ENCODE measurements at places on chromosomes 13 and 19.
A peak's percentile ranks its signal among the peaks of the same experiment; 100 is the strongest.

GRCh38 chr19:19256072-19256969 is 16.8 kb downstream of the TM6SF2 start:
- DNase-seq, result no peak

- DNase-seq, result peak; percentile 4
Measured at GRCh38 chr13:75876142-75877050, 240.3 kb downstream of the LMO7 start.

DNA sequence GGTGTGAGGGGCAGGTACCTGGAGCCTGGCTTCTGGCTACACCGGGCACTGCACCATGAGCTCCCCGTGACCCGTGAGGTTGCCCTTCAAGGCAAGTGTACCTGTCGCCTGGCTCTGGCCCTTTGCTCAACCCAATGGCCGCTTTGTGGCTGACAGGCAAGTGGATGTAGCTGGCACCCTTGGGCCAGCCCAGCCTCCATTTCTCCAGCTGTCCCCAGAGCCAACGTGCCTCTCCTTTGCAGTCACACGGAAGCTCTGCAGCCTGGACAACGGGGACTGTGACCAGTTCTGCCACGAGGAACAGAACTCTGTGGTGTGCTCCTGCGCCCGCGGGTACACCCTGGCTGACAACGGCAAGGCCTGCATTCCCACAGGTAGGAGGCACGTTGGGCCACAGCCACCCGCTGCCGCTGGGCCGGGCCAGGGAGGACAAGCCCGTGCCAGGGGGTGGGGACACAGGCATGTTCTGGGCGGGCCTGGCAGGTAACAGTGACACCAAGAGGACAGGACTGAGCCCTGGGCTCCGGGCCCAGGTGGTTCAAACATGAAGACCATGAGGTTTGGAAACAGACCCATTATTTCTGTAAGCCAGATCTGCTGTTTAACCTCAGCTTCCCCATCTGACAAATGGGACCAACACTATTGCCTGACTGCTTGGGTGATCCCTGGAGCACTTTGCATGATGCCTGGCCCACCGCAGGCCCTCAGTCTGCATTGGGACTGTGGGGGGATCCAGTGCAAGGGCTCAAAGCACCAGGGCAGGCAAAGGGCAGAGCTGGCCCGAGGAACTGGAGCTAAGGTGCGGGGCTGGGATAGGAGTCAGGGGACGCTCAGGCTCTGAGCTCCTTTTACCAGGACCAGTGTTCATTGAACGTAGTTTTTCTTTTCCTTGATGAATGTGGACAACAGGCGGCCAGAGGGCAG is 17.5 kb upstream of the PROZ start:
- DNase-seq, result no peak

DNA sequence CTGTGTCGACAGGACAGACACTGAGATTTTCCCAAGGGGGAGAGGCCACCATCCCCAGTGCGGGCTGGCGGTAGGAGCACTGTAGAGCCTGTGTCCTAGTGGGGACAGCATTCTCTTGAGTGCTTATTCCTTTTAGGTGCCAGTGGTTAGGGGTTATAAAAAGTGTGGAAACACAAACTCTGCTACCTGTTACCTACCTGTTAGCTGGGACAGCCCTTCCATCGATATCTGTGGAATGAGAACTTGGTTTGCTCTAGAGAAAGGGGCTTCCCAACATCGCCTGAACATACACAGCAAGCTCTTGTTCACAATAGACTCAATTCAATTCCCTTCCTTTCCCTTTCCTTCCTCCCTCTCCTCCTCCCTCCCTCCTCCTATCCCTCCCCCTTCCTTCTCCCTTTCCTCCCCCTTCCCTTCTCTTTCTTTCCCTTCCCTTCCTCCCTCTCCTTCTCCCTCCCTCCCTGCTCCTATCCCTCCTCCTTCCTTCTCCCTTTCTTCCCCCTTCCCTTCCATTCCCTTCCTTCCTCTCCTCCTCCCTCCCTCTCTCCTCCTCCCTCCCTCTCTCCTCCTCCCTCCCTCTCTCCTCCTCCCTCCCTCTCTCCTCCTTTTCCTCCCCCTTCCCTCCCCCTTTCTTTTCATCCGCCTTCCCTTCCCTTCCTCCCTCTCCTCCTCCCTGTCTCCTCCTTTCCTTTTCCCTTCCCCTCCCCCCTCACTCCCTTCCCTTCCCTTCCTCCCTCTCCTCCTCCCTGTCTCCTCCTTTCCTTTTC is 188.5 kb downstream of the URI1 start:
- no peak for DNase-seq

DNA sequence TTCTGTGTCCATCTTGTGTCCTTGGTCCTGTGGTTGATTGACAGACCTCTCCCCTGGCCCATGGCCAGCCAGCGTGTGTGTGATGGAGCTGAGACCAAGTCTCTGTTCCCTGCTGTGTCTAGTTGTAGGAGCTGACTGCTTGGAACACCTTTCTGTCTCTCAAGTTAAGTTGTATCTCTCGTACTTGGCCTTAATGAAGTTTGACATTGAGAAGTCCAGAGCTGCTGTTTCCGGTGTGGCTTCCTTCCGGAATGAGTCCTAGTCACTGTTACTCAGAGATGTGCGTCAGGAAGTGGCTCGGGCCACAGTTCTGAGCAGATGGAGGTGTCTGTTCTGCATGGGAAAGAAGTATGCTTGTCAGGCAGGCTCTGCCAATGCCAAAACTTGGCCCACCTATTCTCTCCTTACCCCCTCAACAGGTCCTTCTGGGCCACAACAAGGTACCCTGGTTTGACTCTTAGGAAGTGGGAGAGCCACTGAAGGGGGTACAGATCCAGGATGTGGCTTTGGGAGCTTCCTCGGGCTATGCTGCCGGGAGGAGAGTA is 54.3 kb downstream of the GATAD2A start:
- DNase-seq, result peak; percentile 61

- DNase-seq, result no peak
Measured at GRCh38 chr19:14106840-14107239, 10.7 kb downstream of the PRKACA start.

GRCh38 chr19:4064149-4064495 is 2.6 kb downstream of the ZBTB7A start:
- no peak for DNase-seq

GRCh38 chr13:100273552-100273951 is 184.7 kb downstream of the PCCA start:
- no peak for DNase-seq

DNA sequence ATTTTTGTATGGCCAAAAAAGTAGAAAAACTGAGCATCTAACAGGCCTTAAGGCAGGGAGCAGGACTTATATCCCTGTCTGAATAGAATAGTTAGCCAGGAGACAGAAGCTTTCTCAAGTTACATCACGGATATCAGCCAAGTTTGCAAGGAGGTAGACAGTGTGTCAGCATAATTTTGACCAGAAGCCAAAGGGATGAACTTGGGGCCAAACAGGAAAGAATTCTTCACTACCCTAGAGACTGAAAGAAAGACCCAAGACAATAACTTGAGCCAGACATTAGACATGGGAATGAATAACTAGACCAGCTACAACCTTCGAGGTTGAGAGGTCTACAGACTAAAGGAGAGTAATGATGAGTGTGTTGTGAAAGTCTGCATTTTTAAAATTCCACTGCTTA is 48.1 kb upstream of the PCDH9 start:
- no peak for DNase-seq

DNA sequence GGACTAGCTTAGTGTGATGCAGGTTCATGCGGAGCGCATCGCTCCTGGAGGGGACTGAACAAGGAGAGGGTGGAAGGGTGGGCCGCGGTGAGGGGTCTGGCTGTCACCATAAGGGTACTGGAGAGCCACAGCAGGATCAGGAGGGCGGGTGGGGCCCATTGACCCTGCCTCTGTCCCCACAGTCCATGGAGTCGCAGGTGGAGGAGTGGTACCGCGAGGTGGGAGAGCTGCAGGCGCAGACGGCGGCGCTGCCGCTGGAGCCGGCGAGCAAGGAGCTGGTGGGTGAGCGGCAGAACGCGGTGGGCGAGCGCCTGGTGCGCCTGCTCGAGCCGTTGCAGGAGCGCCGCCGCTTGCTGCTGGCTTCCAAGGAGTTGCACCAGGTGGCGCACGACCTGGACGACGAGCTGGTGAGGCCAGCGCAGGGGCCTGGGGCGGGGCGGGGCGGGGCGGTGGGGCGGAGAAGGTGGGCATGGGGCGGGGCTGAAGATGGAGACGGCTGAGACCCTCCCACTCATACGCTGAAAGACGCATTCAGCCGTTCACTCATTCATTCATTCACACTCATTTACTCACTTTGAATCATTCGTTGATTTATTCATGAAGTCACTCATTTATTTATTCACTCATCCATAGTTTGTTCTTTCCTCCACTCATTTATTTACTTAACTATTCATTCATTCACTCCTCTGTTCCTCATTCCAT is 27.5 kb upstream of the SHKBP1 start:
- peak; percentile 42 for DNase-seq

DNA sequence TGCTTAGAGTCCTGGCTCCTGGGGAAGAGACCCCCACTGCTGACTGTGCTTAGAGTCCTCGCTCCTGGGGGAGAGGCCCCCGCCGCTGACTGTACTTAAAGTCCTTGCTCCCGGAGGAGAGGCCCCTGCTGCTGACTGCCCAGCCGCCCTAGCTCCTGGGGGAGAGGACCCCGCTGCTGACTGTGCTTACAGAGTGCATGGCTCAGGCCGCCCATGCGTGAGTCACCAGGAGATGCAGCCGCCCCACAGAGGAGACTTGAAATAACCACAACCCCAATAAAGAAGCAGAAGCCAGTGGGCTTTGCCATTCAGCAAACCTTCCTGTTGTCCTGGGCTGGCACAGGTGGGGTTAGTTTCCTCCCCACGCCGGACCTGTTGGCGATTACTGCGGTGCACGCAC is 79.2 kb upstream of the C13orf46 start:
- DNase-seq, result no peak

- DNase-seq, result no peak
Measured at GRCh38 chr13:50466456-50466855, 377.0 kb downstream of the DLEU7 start.

DNA sequence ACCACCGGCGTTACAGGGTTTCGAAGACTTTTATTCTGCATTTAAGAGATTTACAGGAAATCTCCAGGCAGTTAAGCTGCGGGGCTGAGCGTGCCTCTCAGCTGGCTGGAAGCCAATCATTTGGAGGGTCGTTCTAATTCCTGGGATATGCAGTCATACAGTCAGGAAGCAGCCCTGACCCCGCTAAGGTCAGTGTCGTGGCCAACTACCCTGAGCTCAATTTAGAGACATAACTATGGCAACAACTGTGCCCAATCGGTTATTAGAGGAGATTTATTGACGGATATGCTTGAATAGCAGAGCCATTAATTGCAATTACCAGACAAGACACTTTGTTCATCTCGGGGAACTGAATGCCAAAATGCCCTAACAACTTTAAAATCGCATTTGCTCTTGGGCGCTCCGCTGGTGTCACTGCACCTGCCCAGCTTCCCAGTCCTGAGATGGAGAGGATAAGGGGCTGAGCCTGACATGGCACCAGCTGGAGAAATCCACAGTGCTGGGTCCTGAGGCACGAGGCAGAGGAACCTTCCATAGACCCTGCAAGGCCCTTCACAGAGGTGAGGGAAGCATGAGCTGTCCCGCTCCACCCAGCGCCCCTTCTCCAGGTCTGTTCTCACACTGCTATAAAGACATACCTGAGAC is 15.1 kb upstream of the ZNF507 start:
- no peak for DNase-seq

- no peak for DNase-seq
Measured at GRCh38 chr13:90276216-90276615, 1071.3 kb upstream of the MIR17HG start.

GRCh38 chr13:53013113-53013512 is 15.5 kb upstream of the OLFM4 start:
- no peak for DNase-seq

DNA sequence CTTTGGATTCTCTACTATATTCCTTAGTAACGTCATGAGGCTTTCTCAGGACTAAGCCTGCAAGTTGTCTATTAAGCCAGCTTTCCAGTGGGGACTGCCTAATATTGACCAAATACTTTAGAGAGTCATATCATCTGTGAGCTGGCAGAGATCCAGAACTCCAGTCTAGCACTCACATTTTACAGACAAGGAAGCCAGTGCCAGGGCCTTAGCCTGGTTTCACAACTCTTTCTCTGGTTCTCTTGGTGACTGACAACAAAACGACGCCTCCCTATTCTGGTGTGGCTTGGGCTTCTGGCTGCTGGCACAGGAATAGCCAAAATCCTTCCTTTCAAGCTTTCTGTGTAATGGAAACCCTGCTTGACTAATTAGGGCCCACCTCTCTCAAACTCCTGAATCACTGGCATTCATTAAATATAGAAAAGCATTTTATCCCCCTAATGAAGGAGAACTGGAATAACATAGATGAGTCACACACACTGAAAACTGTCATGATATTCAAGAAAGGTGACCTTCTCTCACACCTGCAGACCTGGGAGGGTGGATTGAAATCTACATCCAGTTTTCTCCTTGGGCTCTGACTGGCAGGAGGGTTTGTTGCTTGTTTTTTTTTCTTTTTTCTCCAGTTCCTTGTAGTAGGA is 75.2 kb upstream of the UBL3 start:
- no peak for DNase-seq

Data from effector memory CD4-positive, alpha-beta T cell (primary cell).